ENCODE measurements at places on chromosomes 11 and 22.
A peak's percentile ranks its signal among the peaks of the same experiment; 100 is the strongest.

- DNase-seq = no peak
Observed at GRCh38 chr11:84930863-84931262, 696.3 kb downstream of the DLG2 start.

GRCh38 chr22:18023509-18024275, 669 bp downstream of the MICAL3 start:
- DNase-seq = peak; percentile 51

DNA sequence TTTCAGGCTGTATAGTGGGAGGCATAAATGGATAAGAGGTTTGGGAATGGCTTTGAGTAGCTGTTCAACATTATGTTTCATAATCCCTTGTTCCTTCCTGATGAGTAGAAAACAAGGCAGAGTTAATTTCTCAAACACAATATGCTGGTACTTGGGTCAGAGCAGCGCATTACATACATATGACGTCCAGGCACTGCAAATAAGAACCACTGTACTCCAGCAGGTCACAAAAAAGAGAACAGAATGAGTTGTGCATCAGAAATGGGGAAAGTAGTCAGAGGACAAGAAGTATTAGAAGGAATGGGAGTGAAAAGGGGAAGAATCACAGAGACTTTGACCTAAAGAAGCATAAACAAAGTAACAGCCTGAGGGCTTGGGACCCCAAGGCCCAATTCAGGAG, 44.0 kb upstream of the RDX start:
- DNase-seq = no peak

- DNase-seq = no peak
Observed at GRCh38 chr11:61785837-61786402, 6.5 kb downstream of the TMEM258 start.

DNA sequence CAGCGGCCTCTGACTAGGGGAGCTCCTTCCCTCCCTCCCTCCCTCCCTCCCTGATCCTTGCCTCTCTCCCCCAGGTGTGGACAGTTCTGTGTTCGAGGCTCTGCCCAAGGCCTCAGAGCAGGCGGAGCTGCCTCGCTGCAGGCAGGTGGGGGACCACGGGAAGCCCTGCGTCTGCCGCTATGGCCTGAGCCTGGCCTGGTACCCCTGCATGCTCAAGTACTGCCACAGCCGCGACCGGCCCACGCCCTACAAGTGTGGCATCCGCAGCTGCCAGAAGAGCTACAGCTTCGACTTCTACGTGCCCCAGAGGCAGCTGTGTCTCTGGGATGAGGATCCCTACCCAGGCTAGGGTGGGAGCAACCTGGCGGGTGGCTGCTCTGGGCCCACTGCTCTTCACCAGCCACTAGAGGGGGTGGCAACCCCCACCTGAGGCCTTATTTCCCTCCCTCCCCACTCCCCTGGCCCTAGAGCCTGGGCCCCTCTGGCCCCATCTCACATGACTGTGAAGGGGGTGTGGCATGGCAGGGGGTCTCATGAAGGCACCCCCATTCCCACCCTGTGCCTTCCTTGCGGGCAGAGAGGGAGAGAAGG, 11.1 kb upstream of the POU2F3 start:
- no peak for DNase-seq

DNA sequence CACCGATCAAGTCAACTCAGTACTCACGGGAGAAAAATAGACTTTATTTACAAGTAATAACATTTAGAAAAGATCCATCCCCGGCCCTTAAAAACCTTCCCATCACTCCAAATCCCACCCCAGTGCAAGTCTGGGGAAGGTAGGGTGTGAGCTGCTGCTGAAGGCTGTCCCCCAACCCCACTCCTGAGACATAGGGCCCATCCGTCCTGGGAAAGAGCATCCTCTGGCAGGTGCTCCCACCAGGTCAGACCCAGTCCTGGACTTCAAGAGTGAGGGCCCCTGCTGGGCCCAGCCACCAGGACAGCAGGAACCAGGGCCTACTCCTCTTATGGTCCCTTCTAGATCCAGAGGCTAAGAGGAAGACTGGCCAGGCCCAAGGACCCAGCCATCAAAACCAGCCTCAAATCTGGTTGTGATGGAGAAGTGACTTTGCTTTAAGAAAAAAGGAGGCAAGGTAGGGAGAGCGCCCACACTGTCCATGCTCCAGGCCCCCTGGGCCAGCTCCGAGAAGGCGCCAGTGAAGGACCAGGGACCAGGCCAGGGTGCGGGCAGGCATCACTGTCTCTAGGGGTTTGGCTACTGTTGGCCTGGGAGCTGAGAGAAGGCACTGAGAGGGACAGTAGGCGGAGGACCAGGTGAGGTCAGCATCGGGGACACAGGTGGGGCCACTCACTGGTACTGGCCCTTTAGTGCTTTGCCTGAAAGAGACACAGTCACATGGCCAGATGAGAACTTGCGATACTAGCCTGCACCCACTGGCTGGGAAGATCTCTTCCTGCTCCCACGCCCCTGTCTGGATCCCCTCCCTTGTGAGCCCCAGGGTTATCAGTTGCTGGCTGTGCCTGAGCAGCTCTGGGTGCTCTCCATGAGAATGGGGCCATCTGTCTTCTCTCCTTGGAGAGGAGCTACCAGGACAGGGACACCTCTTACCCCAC, 4.4 kb downstream of the IL18BP start:
- no peak for DNase-seq

DNA sequence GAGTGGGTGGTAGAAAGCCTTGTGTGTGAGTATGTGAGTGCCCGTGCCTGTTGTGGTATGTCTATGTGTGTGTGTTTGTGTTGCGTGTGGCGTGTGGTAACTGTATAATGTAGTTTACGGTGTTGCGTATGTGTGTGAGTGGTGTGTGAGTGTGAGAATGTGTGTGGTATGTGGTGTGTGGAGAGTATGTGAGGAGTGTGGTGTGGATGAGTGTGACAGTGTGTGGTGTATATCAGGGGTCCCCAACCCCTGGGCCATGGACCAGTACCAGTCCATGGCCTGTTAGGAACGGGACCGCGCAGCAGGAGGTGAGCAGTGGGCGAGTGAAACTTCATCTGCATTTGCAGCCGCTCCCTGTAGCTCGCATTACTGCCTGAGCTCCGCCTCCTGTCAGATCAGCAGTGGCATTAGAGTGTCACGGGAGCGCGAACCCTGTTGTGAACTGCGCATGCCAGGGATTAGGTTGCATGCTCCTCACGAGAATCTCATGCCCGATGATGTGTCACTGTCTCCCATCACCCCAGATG, 5.7 kb downstream of the UPK3A start:
- peak; percentile 84 for DNase-seq

DNA sequence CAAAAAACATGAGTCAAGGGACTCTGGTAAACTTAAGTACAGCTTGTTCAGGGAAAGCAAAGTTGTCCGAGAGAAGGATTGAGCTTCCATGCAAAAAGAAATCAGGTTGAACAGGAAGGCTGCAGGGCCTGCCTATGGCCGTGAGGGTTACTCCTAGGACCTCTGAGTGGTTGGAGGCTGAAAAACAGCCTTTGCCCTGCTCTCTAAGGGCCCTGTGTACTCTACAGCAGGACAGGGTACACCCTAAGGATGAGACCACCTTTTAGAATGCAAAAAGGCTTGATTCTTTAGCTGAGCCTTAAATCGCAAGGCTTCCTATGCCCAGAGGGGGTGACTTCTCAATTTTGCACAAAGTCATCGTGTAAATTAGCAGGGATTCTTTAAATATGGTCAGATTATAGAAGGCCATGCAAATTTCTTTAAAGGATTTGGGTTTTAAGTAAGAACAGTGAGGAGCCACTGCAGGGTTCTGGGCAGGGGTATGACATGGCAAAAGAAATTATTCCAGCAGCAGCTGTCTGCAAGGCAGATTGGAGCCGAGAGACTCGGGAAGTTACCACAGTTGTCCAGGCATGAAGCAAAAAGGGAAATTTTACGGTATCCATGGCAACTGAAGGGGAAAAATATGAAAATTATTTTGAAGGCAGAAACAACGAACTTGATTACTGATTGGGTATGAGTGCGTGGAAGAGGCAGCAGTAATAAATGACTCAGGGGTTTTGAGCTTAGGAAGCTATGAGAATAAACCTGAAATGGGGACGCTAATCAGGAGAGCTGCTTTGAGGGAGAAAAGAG, 91.8 kb downstream of the FAM76B start:
- DNase-seq = no peak

- no peak for DNase-seq
Observed at GRCh38 chr11:75873417-75874221, 58.6 kb downstream of the UVRAG start.

DNA sequence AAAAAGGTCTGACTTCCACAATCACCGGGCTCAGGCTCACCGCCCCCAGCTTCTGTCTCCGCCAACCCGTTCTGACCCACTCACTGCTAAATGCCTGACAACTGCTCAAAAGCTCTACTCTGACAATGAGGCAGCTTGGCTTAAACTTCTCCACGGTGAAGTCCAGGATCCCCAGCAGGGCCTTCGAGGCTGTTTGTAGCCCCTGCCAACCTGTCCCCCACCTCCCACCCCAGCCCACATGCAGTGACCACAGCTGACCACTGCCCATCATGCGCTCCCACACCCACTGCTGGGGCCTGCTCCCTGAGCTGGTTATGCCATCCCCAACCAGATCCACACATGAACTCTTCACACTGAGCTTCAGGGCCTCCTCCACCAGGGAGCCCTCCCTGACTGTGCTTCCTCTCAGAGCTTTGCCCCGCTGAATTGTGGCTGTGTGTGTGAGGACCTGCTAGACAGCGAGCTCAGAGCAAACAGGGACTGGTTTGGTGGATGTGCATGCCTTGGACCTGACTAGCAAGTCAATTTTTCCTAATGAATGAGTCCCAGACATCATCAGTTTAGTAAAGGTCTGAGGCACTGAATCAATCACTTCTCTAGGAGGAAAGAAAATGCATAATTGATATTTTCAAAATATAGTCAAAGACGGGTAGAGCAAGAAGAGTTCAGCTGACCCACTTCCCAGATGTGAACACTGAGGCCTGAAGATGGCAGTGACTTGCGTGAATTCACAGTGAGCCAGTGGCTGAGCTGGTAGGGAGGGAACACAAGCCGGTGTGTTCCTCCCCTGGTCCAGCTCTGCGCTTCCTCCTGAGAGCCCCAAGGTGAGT, 7.7 kb downstream of the LRRC32 start:
- DNase-seq = no peak

- no peak for DNase-seq
Observed at GRCh38 chr11:57331720-57332119, 4.0 kb downstream of the SSRP1 start.

- no peak for DNase-seq
Observed at GRCh38 chr22:44956840-44957767, 52.7 kb downstream of the PHF21B start.

GRCh38 chr11:101336858-101337257, 207.2 kb upstream of the PGR start:
- no peak for DNase-seq

- DNase-seq = no peak
Observed at GRCh38 chr11:59413646-59414045, 12.6 kb downstream of the OR5A2 start.

DNA sequence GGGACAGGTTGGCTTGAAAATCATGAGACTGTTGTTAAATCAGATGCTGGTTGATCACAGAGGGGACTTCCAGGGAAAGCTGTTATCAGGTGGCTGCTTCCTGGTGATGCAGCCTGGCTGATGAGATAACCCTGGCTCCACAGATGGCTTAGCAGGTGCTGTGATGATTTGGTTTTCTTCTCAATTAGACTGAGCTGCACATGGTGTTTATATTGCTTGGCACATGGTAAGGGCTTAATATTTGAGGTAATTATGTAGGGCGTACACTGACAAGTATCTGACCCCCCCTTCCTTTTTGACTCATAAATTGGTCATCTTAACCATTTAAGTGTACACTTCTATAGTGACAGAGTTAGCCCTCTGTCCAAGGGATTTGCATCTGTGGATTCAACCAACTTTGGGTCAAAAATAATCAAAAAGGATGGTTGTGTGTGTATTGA, 7.0 kb downstream of the RPS3 start:
- DNase-seq = peak; percentile 95

GRCh38 chr11:11349870-11350337, 3.1 kb downstream of the CSNK2A3 start:
- DNase-seq = no peak

- no peak for DNase-seq
Observed at GRCh38 chr22:37122598-37123180, 13.2 kb upstream of the TMPRSS6 start.

All from NCI-H524 (cell line).